Epithelial cell of esophagus (primary cell): ENCODE measurements at places on chromosomes 7 and 10.
A peak's percentile ranks its signal among the peaks of the same experiment; 100 is the strongest.

GRCh38 chr7:4144172-4144701, 537.9 kb upstream of the FOXK1 start:
- no peak for DNase-seq

DNA sequence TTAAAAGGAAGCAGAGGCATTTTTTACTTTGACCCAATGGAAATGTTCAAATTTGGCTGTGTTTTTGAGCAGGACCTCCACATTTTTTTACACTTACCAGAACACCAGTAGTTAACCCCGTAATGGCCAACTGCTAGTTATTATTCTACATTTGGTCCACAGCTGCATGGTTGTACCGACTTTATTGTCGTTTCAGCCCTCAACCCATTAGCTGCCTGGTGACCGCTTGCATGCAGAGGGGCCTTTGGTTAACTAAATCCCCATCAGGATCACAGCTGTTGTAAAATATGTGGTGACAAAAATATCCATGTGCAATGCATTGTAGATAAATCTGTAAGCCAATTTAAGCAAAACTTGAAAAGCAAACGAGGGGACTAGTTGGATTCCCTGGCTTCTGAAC, 342.2 kb upstream of the MEOX2 start:
- no peak for DNase-seq

DNA sequence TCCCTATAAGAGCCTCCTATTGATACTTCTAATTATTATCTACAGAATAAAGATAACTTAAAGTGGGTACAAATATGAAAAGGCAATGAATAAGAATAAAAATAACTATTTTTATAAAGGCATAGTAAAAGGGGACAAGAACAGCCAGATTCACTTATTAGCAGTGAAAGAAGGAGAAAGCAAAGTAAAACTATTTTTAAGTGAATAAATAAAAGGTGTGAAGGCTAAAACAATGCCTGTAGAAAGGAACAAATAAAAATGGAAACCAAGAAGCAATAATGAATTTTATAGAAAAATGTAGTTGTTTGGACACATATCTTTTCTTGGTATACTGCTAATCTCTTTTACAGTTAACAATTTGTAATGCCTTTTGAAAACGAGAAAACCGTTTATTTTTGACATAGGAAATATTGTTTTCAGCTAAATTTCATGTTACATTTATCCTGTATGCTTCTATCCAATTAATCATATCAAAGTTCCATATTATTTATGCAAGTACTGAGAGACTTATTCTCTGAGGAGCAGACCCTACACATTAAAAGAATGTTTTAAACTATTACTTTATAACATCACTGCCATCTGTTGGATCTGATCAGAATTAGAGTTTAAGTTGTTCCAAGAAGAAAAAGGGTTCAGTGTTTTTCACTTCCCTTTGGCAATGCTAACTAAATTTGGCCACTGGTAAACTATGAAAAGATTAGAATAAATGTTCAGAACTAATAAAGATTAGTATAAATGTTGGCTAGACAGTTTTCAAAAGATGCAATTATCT, 59.1 kb downstream of the ARMC3 start:
- peak; percentile 16 for DNase-seq

DNA sequence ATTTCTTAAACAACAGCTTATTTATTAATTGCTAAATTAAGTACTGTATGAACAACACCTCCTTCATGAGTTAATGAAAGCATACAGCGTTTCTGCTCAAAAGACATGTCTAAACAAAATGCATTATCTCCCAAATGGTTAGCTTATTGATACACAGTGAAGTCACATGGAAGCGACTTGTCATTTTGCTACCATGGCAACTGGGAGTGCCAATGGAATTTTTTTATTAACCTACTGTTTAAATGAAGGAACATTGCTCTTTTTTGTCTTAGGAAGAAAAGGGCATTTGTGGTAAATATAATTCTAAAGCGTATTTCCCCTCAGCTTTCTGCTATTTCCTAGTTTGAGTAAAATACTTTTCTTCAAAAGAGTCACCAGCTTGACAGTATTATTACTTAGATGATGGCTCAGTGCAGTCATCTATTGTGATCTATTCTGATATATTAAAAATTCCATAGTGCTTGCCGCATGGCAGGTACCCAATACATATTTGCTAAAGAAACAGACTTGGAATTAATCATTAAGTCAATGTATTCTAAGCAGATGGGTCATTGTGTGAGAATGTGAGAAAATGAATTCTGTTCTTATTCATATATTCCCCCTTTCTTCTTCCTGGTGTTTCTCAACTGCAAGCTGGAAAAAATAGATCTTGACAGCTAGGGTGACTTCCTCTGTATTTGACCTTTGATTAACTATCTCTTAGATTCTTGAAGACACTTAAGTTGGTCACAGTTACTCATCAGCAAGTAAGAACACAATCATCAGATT, 818.3 kb downstream of the MAGI2 start:
- DNase-seq = no peak

- peak; percentile 56 for DNase-seq
Measured at GRCh38 chr10:68095153-68095552, 14.1 kb upstream of the MYPN start.

DNA sequence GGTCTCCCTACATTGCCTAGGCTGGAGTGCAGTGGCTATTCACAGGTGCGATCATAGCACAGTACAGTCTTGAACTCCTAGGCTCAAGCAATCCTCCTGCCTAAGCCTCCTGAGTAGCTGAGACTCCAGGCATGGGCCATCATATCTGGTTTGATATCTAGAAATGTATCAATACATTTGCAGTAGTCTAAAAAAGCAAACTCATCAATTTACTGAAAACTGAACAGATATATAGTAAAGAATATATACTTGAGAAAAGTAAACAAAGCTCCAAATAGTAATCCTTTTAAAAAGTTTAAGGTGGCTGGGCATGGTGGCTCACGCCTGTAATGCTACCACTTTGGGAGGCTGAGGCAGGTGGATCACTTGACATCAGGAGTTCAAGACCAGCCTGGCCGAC, 57.1 kb upstream of the KMT2C start:
- no peak for DNase-seq

- no peak for DNase-seq
Measured at GRCh38 chr10:109379186-109379585, 544.1 kb downstream of the XPNPEP1 start.

DNA sequence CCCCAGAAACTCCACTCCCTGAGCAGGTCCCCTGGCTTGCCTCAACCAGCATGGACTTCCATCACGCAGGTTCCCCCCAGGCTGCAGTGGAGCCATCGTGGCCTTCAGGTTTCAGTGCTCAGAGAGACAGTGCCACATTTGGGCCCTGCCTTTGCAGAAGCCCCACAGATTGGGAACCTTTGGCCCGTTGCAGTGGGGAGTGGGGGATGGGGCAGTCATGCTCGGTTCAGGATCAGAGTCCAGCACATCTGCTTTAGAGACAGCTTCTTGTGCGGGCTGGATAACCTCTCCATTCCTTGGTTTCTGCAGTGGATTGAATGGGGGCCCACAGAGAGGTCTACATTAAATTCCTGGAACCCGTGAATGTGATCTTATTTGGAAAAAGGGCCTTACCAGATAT, 183.9 kb downstream of the EBF3 start:
- no peak for DNase-seq

GRCh38 chr7:4797858-4798705, 22.7 kb downstream of the AP5Z1 start:
- DNase-seq = peak; percentile 32

GRCh38 chr7:28984631-28985030, 26.5 kb upstream of the TRIL start:
- DNase-seq = peak; percentile 67

GRCh38 chr10:56537984-56538383, 176.9 kb upstream of the ZWINT start:
- peak; percentile 85 for DNase-seq

DNA sequence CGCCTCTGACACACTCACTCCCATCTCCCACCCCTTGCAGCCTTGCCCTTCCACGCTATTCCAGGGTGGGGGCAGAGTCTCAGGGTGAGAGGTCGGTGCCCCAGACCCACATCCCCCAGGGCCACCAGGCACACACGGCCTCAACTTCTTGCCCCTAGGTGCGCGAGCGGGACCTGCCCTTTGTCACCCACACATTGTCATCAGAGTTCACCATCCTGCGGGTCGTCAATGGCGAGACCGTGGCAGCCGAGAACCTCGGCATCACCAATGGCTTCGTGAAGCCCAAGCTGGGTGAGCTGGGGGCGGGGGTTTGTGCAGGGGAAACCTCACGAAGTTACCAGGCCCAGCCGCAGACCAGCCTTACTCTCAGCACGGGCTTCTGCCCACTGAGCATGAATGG, 53.3 kb downstream of the CASTOR2 start:
- no peak for DNase-seq

- DNase-seq = no peak
Measured at GRCh38 chr10:36526033-36526432, 599.4 kb upstream of the ANKRD30A start.

GRCh38 chr10:132748545-132749370, 37.2 kb downstream of the NKX6-2 start:
- DNase-seq = no peak

DNA sequence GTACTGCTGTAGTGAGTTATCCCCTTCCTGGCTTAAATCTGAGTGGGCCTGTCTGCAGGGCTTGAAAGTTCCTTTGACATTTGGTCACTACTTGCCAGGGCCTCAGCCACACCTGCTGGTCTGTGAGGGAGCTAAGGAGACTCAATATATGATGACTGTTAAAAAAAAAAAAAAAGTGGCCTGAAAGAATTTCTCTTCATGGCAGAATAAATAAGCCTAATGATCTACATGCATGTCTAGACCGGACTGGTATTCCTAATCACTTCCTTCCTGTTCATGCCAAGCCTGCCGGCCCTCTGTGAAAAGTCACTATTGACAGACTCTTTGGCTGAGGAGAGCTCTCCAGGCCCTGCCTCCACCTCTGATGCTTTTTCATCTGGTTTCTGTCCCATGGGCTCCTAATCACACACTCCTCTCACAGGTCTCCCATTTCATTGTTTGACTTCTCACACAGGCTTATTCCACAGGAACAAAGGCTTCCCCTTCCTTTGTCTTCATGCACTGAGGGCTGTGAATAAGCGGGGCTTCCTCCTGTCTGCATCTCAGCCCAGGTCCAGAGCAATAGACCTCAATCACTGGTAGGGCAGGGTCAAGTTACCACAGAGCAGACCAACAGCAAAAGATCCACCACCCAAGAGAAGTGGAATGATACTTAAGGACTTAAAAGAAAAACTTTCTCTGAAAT, 99.1 kb upstream of the SEC61G start:
- DNase-seq = peak; percentile 92

GRCh38 chr10:86547296-86547695, 25.7 kb upstream of the WAPL start:
- DNase-seq = peak; percentile 50

GRCh38 chr7:154729056-154729455, 273.9 kb downstream of the PAXIP1 start:
- DNase-seq = no peak

DNA sequence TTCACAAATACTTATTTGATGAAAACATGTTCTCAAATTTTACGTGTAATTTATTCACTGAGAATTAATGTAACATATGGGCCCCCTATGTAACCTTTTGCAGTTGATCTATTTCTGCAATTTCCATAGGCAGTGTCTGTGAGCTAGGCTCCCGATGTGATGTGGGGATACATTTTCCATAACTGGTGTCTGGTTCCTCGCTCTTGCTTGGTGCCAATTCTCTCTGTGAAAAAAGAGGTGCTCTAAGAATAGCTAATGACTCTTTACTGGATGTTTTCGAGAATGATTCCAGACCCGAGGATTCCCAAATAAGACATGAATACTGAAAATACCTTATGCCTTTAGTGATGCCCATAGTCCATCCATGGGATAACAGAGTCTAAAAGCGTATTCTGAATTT, 286.7 kb upstream of the FZD8 start:
- no peak for DNase-seq

GRCh38 chr7:2123360-2123759, 109.4 kb downstream of the MAD1L1 start:
- DNase-seq = no peak

DNA sequence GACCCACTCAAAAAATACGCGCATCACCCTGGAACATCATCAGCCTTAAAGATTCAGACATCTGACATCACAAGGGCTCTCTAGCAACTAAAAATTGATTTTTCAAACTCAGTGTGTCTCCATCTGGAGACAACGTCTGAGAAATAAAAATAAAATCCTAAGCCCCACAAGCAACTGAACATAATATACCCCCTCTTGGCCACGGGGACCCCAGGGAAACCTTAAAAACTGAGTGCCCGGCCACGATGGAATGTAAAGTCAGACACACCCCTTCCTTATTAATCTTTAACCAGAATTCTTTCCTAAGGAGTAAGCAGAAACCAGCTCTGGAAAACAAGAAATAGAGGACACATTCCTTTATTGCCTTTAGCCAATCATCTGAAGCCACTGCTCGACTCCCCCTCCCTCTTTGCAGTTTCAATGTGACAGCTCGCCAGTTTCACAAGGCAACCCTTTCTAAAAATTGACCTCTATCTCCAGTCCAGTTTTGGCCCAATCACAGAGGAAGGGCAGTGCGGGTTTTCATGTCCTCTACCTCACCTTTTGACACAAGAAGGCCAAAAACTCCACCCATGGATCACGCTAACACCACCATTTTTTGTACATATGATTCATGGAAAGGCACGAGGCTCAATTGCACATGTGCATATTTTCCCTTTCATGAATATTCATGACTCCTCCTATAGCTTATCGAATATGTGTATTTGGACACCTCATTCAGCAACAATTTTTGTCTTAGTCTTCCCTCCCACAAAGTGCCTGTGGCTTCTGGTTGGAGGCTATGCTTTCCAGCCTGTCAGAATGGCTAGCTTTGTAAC, 24.2 kb downstream of the IFIT3 start:
- DNase-seq = peak; percentile 87

DNA sequence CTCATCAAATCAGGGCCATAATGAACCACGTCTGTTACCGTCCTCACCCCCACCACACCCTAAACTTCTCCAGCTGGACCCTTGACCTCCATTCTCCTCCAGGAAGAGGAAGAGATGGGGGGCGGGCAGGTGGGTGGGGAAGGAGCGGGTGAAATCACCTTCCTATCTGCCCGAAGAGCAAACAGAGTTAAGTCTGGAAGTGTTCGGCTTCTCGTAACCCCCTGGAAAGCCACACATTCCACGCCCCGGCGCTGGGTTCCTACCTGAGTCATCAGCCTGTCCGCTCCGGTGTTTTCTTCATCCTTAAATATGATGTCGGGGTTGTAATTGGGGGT, 736 bp downstream of the SHH start:
- DNase-seq = peak; percentile 36

GRCh38 chr7:105429746-105430612, 41.3 kb upstream of the SRPK2 start:
- DNase-seq = peak; percentile 70

GRCh38 chr10:113961182-113962031, 82.3 kb upstream of the ADRB1 start:
- DNase-seq = no peak
